ENCODE measurements at places on chromosomes 16 and 17. TPM values are rescaled to one million over a fixed set of nuclear protein-coding genes. Genes with fewer than 3 reads are reported as not detected.

DNA sequence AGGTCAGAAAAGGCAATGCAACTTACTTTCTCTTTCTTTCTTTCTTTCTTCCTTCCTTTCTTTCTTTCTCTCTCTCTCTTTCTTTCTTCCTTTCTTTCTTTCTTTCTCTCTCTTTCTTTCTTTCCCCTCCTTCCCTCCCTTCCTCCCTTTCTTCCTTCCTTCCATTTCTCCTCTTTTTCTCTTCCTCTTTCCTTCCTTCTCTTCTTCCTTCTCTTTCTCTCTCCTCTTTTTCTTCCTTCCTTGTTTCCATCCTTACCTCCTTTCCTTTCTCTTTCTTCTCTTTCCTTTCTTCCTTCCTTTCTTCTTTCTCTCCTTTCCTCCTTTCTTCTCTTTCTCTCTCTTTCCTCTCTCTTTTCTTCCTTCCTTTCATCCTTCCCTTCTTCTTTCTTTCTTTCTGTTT is 819.8 kb upstream of the SOX9 start:
- no peak for DNase-seq

The TP53TG3C gene
- total RNA-seq: not detected

The FZD2 gene
- total RNA-seq: 2.4 TPM

DNA sequence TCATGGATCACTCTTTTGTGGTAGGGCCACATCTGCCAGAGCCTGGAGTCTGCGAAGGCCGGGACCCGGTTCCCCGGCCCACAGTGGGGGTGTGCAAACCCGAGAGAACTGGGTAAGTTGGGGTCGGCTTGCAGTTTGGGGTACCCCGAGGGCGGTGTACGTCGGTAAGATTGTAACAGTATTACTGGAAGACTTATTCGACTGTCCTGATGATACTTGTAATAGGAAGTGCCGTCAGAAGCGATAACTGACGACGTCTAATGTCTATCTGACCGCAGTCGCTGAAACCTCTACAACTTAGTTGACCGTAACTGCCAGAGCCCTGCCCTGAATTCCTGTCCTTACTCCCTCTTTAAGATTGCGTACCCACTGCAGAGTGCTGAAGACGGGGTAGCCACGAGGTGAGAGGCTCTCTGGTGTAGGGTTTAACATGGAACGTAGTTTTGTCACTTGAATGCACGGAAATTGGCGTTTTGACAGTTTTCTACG is 24.0 kb downstream of the TRPV2 start:
- DNase-seq: peak; percentile 55

DNA sequence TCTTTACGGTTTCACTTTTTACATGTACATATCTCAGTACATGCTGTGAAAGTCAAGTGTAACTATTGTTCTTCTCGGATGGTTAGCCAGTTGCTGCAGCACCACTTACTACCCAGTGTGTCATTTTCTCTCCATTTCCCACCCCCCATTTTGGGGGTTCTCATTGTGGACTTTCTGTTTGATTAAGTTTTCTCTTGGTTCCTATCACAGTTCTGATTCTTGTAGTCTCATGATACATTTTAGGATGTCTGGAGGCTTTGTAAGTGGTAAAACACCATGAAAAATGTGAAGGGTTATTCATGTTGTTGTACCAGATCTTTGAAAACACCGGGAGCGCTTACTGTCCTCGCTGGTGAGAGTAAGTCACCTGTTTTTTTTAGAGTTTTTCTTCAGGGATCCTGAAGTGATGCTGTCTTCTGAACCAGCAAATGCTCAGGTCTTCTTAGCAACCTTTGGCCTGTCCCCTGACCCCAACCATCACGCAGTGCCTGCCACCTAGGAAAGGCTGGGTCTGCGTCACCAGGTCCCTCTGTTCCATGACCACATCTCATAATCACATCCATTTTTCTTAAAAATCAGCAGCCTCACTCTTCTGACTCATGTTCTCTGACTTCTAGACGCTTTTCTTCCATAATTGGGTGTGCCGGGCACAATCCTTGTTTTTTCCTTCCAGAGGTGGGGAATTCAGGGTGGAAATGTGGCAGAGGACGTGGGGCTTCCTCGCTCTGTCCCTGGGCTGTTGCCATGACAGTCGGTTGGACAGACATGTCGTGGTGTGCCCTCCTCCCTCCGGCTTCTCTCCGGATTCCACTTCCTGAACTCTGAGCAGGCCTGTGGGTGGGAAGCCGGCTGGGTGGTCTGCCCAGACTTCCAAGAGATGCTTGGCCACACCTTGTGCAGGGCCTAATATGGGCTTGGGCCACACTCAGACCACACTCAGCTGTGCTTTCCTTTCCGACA is 102.6 kb downstream of the NTN1 start:
- no peak for DNase-seq

- DNase-seq: no peak
These were observed 8.4 kb downstream of the KAT8 start for GRCh38 chr16:31125844-31126243.

DNA sequence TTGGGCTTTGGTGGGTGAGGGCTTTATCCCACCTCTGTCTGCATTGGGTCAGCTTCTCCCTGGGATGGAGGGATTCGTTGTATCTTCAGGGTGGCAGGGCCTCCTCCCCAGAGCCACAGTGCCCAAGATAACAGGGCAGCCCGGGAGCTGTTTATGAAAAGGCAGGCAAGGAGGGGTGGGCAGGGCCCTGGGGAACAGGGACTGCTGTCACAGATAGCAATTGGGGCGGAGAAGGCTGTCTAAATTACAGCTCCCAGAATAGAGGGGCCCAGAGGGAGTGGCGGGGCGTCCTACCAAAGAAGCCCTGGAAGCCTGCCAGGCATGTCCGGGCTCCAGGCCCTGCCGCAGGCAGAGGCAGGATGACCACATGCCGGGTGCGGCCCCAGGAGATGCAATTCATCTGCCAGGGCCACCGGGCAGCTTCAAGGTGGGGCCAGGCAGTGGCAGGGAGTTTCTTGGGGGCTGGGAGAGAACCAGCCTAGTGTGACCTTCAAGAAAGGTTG is 18.8 kb upstream of the PHOSPHO1 start:
- peak; percentile 37 for DNase-seq
